ENCODE measurements at places on chromosomes 1 and 21. TPM values are rescaled to one million over a fixed set of nuclear protein-coding genes. Genes with fewer than 3 reads are reported as not detected.

DNA sequence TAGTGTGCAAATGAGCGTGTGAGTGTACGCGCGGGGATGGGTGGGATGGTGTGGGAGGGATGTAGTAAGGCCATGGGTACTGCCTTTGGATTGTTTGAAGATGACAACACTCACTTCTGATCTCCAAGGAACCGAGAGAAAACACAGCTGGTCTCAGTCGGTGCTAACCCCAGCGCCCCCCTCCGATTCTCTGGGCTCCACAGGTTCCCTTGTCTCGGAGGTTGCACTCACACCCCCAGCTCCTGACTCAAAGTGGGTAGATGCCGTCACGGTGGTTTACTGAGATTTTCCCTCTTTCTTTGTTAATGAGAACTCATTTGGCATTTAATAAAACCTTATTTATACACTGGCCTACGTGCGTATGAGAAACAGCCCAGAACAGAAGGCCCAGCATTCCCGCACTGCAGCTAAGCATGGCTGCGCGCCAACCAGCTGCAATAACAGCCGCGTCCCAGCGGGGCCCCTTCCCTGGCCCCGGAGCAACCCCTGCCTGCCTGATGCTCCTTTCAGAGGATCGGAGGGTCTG is 25.8 kb downstream of the ABCA4 start:
- peak; percentile 45 for DNase-seq

- no peak for DNase-seq
Measured at GRCh38 chr21:15171546-15171945, 106.7 kb upstream of the NRIP1 start.

- no peak for DNase-seq
Measured at GRCh38 chr1:69733061-69733460, 165.3 kb downstream of the LRRC7 start.

GRCh38 chr1:13667691-13668090 is 32.3 kb upstream of the PRDM2 start:
- DNase-seq, result no peak

- DNase-seq, result no peak
Measured at GRCh38 chr1:193979219-193979618, 792.8 kb upstream of the B3GALT2 start.

The PRAMEF15 gene
- not detected for total RNA-seq

The TINAGL1 gene
- 169 TPM for total RNA-seq

DNA sequence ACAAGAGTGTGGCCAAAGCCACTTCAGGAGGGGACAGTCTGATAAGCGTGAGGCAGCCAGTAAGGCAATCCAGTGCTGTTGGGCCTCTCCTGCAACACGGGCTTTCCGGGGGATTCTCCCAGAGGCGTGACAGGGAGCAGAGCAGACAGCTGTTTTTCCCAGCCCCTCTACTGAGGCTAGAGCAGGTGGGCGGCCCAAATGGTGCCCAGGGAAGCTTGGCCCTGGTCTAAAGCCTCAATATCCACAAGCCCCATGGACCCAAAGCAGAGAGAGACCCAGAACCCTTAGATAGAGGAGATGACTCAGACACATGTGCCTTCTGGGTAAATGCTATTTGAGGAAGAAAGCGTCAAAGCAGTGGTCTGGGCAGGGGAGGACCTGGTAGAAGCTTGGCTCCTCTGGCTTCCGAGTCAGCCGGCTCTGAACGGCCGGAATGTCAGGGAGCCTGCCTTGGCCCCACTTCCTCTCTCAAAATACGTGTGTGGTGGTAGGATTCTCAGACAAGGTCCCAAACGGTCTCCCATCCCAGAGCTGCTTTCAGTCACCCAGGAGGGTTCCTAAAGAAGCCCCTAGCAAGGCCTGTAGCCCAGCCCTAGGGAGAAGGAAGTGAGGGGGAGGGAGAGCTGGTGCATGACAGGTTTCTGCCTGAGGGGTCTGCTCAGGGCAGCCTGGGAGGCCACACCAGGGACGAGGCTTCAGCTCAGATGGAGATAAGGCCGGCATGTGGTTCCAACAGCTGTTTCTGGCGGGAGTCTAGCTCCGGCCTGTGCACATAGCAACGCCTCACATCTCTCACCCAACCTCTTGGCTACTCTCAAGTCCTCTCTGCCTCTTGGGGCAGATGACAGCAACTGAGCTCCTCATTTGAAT is 28.8 kb downstream of the PIK3C2B start:
- no peak for DNase-seq

The HAPLN2 gene
- total RNA-seq, result 0.43 TPM

DNA sequence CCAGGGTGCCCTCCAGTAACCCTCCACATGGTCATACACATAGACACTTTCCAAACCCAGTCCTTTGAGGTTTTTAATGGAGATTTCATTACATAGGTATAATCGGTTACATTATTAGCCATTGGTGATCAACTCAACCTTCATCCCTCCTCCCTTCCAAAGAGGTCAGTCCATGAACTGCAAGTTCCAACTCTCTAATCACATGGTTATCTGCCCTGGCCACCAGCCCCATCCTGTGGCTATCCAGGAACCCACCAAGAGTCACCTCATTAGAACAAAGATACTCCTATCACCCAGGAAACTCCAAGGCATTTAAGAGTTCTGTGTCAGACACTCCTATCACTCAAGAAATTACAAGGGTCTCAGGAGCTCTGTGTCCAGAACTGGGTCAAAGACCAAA is 12.2 kb downstream of the ATP1A4 start:
- DNase-seq, result no peak

Measured in mucosa of gallbladder (tissue), 1 donor.